ENCODE measurements at places on chromosomes 3 and 15.

- no peak for DNase-seq
Observed at GRCh38 chr3:169250000-169250399, 413.5 kb downstream of the MECOM start.

- DNase-seq: no peak
Observed at GRCh38 chr15:80578206-80578595, 116.9 kb upstream of the ABHD17C start.

- no peak for DNase-seq
Observed at GRCh38 chr3:16130066-16130465, 44.4 kb upstream of the GALNT15 start.

- DNase-seq: peak; percentile 98
Observed at GRCh38 chr3:195900436-195901355, 7.7 kb downstream of the TNK2 start.

DNA sequence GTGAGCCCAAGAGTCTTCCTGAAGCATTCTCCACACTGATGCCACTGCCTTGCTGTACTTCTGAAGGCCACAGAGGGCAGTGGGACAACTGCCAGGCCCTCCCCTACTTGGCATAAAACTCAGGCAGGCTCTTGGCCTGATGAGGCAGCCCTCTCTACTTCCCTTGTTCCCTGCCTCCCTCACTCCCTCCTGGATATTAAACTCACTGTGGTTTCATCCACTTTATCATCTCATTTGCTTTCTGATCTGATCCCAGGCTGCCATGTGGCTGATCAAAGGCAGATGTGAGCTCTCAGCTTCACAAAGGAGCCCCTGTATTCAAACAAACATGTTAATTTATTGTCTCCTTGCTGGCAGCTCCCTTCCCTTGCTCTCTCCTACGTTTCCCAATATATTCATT is 533.5 kb downstream of the IGSF11 start:
- peak; percentile 21 for DNase-seq

DNA sequence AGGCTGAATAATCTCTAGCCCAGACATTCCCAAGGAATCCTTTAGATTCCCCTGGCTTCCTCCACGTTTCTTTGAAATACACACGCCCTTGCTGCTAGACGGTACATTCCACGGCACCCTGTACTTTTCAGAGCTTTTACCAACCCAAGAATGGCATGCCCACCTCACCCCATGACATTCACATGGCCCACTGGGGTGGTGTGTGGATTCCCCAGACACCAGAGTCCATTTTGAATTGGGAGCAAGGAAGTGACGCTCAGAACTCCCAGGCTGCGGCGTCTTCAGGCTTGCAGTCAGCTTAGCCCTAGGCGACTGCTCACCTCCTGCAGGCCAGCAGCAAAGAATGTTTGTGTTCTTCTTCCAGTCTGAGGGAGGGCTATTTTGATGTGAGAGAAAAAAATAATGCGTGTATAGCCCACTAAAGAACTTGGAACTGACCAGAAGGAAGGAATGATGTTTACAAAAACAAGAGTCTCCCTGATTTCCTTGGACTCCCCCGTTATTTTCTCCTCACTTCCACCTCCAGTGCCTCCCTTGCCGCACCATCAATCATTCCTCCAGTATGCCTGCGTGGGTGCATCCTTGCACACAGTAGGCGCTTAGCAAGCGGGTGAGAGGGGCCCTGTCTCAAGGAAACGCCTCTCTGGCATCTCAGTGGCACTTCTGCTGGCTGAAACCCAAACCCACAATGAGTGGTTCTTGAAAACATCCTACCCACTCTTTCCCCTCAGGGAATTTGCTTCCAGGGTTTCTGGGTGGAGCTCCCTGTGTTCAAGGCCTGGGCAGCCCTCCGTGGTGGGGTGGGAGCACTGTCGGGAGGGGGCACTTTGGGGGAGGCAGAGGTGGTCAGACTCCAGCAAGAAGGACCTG is 59.9 kb downstream of the SMAD6 start:
- DNase-seq: no peak

- DNase-seq: no peak
Observed at GRCh38 chr3:127261925-127262324, 25.9 kb downstream of the PRR20G start.

DNA sequence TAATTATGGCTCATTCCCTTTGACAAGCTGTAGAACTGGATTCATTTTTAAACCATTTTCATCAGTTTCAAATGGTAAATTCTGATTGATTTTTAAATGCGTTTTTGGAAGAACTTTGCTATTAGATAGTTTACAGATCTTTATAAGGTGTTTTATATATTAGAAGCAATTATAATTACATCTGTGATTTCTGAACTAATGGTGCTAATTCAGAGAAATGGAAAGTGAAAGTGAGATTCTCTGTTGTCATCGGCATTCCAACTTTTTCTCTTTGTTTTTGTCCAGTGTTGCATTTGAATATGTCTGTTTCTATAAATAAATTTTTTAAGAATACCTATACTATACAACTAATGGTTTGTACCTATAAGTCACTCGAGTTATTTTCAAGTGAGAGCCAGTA is 62.7 kb downstream of the PXYLP1 start:
- DNase-seq: no peak

- no peak for DNase-seq
Observed at GRCh38 chr3:188326111-188326510, 172.2 kb downstream of the LPP start.

GRCh38 chr15:88646951-88647350 is 8.1 kb downstream of the ISG20 start:
- no peak for DNase-seq

DNA sequence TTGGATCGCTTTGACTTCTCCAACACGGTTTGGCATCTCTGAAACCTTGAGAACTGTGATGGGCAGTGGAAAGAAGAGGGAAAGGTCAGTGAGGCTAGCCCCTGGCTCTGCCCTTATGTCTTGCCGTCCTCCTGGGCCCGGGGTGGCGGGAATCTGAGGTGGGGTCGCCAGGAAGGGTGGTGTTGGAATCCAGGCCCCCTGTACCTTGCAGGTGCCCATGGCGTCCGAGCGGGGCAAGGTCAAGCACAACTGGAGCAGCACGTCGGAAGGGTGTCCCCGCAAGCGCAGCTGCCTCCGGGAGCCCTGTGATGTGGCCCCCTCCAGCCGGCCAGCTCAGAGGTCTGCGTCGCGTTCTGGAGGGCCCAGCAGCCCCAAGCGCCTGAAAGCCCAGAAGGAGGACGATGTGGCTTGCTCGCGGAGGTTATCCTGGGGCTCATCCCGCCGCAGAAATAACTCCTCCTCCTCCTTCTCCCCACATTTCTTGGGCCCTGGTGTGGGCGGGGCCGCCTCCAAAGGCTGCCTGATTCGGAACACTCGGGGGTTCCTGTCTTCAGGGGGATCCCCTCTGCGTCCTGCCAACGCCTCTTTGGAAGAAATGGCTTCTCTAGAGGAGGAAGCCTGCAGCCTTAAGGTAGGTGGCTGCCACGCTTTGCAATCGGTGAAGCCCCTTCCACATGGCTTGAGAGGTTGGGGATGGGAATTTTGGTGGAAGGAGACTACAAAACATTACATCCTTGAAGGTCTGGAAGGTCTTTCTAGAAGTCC is 907 bp downstream of the TATDN2 start:
- DNase-seq: peak; percentile 6

GRCh38 chr15:32035285-32035684 is 5.0 kb downstream of the CHRNA7 start:
- DNase-seq: no peak
